ENCODE measurements at places on chromosomes 2 and 18.

- peak; percentile 27 for DNase-seq
Observed at GRCh38 chr18:54004828-54005227, 219.6 kb downstream of the MBD2 start.

- DNase-seq, result no peak
Observed at GRCh38 chr2:222483513-222484039, 59.2 kb downstream of the SGPP2 start.

- peak; percentile 17 for DNase-seq
Observed at GRCh38 chr2:140422759-140423158, 1642.6 kb upstream of the NXPH2 start.

DNA sequence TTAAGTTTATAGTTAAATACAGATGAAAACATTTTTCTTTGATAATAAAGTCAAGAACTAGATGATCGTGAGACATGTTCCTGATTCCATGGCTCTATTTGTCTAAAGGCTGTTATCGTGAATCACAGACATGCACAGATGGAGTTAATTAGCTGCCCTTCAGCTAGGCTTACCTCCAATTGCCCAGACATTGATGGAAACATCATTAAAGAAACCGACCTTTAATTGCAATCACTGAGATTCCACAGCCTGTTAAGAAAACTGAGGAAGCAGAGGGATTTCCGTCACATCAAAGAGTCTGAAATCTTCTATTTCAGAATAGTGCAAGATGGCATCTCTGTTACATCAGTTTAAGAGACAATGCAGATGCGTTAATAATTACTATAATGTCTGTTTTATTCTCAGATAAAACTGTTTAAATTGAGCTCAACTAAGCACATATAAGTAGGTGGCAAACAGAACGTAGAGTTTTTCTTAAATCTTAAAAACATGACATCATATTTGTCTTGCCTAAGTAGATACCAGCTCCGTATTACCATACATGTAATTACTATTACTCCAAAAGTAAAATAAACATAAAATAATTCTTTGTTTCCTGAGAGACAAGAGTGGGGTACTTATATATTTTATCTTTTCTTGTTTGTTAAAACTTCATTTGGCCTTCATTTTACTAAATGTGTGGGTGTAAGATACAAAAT lies 23.9 kb upstream of the CRACDL start:
- peak; percentile 21 for DNase-seq

- DNase-seq, result no peak
Observed at GRCh38 chr2:215288112-215288815, 23.6 kb upstream of the ATIC start.

DNA sequence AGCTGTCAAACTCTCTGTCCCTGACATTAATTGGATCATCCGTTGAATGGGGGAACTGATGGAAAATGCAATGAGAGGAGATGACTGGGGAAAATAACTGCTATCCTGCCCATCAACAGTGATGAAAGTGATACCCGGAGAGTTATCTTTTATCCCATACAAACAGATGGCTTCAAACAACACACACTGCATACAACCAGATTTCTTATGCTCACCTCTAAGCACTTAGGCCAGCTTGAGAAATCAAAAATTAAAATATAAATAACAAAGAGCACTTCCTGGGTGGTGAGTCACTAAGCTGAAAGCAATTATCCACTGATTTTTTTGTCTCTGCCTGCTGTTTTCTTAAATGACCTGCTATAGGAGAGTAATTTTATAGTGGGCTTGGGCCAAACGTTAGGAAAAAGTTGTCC lies 237.6 kb upstream of the RGPD4 start:
- peak; percentile 34 for DNase-seq

DNA sequence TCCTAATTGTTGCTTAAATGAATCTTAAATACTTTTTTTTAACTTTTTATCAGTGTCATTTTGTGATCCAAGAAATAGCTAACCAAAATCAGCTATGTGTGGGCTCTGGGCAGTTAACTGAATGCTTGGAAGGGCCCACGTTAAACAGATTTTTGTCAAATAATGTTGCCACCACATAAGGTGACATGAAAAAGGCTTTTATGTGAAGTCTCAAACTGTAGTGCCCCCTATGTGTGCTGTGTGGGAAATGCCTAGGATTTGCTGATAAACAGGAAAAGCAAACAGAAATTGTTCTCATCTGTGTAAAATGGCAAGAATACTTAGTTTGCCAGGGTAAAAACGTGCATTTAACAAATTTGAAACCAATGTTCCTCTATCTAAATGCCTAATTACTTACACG lies 242.2 kb downstream of the ZNF516 start:
- DNase-seq, result no peak

GRCh38 chr2:205752924-205753323 lies 70.6 kb downstream of the NRP2 start:
- DNase-seq, result no peak

DNA sequence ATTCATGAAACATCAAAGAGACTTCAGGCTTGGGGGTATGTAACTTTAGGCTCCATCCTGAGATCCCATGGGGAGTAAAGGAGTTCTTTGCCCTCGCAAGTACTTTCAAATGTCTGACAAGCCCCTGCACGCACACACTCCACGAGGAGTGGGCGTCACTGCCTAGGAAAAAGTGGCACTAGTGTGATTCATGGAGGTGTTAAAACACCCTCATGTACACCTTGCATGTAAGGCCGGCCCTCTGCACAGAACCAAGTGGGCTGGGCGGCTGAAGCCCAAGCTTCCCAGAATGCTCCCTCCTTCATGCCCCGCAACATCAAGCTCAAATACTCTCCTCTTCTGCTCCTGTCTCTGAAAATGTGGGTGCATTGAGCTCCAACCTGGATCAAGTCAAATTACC lies 7.8 kb downstream of the HS1BP3 start:
- DNase-seq, result no peak

GRCh38 chr18:41372046-41372665 lies 582.9 kb upstream of the PIK3C3 start:
- no peak for DNase-seq

DNA sequence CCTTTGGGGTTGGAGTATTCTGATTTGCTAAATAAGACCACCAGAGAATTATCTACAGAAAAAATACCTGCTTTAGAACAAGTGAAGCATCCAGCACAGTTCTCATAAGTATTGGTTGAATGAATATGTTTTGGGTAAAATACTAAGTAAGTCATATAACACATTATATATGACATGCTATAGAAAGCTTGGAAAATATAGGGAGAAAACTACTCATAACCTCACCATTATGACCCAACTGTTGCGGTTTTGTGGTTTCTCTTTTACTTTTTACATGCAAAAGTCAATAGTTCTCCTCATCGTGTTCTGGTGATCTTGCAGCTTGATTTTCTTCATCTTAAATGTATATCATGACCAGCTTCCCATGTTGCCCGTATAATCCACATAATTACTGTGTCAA lies 66.2 kb downstream of the DIPK1C start:
- no peak for DNase-seq

DNA sequence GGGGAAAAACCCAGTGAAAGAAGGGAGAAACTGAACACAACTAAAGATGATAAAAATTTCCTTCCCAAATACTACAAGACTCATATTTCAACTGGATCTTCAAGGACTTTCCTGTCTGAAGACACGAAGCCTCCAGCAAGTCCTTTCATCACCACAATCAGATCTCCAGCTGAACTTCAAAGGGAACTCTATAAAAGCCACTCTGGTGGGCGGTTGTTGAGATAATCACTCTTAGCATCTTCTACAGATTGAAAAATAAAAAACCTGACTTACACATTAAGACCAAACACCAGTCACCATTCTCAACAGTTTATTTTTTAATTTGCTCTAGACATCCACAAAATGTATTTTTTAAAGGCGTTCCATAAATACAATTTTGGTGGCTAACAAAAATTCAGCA lies 4.4 kb downstream of the REV1 start:
- no peak for DNase-seq

- no peak for DNase-seq
Observed at GRCh38 chr2:101265893-101266499, 13.3 kb downstream of the CNOT11 start.

GRCh38 chr2:80028584-80028983 lies 276.0 kb downstream of the LRRTM1 start:
- DNase-seq, result no peak

- DNase-seq, result peak; percentile 21
Observed at GRCh38 chr2:142165790-142166189, 35.0 kb upstream of the LRP1B start.

GRCh38 chr2:7517088-7517487 lies 599.9 kb downstream of the RNF144A start:
- peak; percentile 69 for DNase-seq

DNA sequence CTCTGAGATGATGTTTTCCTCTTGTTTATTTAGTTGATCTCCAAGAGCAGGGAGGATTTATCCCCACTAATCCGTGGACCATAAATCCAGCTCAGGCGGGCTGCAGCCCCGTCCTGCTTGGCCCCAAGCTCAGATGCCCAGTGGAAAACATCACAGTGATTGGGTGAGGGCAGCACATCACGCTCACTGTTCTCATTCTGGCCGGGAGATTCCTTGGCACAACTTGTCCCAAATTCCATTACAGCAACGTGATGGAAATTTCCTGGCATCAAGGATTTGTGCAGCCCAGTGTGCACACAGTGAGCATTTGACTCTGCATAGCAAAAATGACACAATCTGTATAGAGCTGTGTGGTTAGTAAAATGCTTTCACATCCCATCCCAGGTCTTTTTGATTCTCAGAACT lies 96.8 kb downstream of the VAPA start:
- DNase-seq, result peak; percentile 82

DNA sequence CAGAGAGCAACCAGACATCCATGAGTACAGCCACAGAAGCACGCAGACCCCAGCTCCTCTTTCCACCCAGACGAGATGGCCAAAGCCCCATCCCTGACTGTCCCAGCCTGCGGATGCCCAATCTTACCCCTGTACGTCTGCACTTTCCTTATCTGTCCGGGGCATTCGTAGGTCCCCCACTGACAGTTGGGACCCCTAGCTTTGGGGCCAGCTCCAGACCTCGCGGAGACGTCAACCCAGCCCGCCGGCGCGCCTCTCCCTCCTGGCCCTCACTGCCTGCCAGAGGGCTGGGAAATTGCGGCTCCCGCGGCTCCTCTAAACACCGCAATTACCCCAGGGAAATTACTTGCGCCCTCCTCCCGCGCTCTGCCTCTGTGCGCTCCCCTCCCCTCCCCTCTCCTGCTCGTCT lies 2.3 kb downstream of the ECEL1 start:
- no peak for DNase-seq

DNA sequence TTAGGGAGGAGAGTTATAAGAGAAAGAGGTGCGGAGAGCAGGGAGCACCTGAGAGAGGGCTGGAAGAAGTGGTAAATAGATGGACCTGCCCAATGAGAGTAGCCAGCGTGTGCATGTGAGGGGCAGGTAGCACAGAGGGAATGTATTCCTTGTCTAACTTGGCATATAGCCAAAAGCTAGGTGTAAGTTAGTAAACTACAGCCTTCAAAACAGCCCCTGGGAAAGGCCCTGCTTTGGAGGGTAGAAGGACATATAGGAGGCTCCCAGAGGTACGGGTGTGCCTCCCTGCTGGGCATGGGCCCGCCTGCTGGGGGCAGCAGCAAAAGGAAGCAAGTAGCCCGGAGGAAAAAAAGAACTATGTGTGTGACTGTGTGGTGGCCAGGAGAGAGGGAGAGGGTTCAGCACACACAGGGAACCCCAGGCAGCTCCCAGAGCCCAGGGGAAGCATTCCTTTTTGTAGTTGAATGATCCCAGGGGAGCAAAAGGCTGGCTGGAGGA lies 48.0 kb downstream of the TCF7L1 start:
- no peak for DNase-seq

DNA sequence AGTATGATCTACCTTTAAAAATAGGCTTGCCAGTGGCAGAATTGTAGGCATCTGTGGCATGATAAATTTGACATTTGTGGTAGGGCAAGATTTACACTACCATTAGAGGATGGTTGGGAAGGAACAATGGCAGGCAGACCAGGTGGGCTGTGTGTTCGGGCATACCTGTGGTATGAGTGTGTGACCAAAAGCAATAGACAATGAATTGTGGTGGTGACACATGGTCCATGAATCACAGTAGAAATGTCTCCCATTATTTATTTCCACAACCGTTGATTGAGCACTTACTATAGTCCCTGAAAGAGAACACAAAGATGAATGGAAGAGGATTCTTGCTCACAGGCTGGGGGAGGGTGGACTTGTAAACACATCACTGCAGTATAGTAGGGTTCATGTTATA lies 29.9 kb upstream of the RUFY4 start:
- DNase-seq, result peak; percentile 77

- DNase-seq, result no peak
Observed at GRCh38 chr2:232930059-232930400, 60.0 kb downstream of the SNORC start.

DNA sequence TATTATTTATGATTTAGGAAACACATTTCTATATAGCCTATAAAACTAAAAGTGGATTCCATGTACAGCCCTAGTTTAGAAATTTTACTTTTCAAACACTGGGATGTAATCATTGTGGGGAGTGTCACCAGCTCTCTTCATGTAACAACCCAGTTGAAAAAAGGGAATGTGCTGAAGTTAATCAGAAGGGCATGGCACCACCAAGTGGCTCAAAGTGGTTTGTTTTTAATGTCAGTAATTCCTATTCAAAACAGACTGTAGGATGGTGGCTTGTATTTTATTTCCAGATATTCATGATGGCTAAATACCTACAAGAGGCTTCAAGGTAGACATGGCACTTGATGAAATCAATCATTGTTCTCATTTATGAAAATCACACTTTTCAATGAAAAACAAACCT lies 58.1 kb upstream of the TMEM182 start:
- DNase-seq, result peak; percentile 4

- DNase-seq, result no peak
Observed at GRCh38 chr18:23662309-23663263, at the start of gene ANKRD29. TSS of gene ANKRD29 (minus strand) at chr18:23662911. CDS start at chr18:23662730, 181 bp downstream.

DNA sequence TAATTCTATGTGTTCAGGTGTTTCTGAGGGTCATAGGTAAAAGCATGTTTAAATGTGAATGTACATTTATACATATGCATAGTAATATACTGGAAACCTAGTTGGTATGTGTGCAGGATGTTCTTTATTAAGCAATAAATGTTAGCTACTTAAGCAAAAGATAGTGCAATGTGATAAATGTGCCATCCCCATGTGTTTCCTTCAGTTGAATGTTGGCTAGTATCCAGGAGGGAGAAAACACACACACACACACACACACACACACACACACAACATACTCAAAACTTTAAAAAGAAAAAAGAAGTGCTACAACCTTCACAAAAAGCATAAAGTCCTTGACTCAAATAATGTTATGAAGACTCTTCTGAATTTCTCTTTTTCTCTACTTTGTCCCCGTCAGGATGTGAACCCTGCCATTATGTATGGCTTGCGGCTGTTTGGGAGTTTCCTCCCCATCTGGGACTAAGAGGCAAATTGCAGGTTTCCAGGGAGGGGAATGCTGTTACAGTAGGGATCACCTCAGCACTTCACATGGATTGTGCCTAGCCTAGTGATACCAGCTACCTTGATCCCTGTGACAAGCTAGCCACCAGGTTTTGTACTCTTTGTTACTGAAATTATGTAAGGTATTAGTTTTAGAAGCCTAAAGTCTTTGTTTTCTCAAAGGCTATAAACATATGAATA lies 82.6 kb downstream of the IKZF2 start:
- no peak for DNase-seq

GRCh38 chr18:40608226-40608625 lies 1346.8 kb upstream of the PIK3C3 start:
- no peak for DNase-seq

Measured in fibroblast of upper back skin (primary cell).